ENCODE measurements at places on chromosomes 5 and 9. TPM values are rescaled to one million over a fixed set of nuclear protein-coding genes. Genes with fewer than 3 reads are reported as not detected.

The HAVCR2 gene
- 0.87 TPM for total RNA-seq

The TLE1 gene
- total RNA-seq: 87.5 TPM

The HTR1A gene
- total RNA-seq: not detected

The NR2F1-AS1 gene
- total RNA-seq: 4.0 TPM

The WDR38 gene
- not detected for total RNA-seq

The DCTN3 gene
- total RNA-seq: 108 TPM

The ABO gene
- not detected for total RNA-seq

The AJM1 gene
- total RNA-seq: 4.0 TPM

The IL11RA gene
- total RNA-seq: 6.1 TPM

The DOCK8 gene
- 0.72 TPM for total RNA-seq

The TMOD1 gene
- total RNA-seq: 2.8 TPM

The ZFP2 gene
- total RNA-seq: not detected

The SERF1B gene
- 79.0 TPM for total RNA-seq

The PCDHGB2 gene
- not detected for total RNA-seq

The PCDHGA9 gene
- 0.04 TPM for total RNA-seq
